Mucosa of descending colon (tissue), 3 donors: ENCODE measurements at places on chromosomes 3 and 15.

DNA sequence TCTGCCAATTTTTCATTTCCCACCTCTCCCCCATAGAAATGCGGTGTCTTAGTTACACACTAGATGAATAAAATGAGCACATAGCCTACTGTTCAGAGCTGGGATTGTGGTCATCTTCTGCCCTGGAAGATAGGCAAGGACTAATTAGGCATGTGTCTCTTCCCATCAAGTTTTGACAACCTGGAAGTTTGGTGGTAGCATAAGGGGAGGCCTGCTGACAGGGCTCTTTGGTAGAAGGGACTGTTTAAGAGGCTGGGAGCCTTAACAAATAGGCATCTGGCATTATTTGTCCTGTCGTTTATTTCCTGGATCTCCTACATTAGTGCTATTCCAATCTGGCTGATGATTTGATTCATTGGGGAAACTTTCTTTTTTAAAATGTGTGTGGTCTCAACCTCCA, 512.3 kb downstream of the ZNF385D start:
- no peak for DNase-seq

- DNase-seq = no peak
Observed at GRCh38 chr3:84109911-84110310, 848.9 kb upstream of the CADM2 start.

GRCh38 chr3:45406772-45407171, 18.4 kb downstream of the LARS2 start:
- DNase-seq = no peak

- peak; percentile 38 for DNase-seq
Observed at GRCh38 chr3:127762077-127762786, 60.1 kb downstream of the MGLL start.

- no peak for DNase-seq
Observed at GRCh38 chr3:159852821-159853505, 135.7 kb upstream of the IL12A start.

DNA sequence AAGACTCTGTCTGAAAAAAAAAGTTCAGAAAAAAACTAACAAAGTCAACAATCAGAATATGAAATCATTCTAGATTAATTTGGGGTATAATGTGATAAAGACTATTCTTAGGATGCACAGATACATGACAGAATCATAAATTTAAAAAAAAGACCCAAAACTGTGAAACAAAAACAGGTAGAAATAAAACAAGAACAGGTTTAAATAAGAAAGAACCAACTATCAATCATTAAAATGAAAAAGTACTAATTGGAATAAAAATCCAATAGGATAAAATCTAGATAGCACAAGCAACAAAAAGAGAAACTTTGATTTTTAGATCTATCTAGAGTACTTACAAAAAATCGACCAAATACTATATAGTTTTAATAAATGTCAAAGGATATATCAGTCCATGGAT, 13.4 kb downstream of the TMEM202 start:
- DNase-seq = no peak

GRCh38 chr3:117837391-117837790, 1127.8 kb downstream of the TUSC7 start:
- DNase-seq = no peak

DNA sequence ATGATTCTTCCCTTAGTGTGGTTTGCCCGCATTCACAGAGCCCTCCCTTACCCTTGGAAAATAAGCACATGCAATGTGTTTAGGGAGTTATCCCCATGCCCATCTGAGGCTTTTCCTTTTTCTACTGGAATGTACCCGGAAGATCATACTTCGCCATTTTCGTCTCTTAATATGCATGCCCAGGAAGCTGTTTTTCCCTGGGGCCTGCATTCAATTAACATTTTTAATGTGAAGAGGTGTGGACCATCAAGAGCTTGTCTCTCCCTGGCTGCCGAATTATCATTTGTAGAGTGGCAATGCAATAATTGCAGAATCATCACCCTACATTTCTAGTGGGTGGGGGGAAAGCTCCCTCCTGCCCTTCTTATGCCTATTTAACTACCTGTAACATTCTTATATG, 976.3 kb downstream of the DIPK2A start:
- DNase-seq = no peak

- no peak for DNase-seq
Observed at GRCh38 chr3:117405359-117405758, 695.8 kb downstream of the TUSC7 start.

DNA sequence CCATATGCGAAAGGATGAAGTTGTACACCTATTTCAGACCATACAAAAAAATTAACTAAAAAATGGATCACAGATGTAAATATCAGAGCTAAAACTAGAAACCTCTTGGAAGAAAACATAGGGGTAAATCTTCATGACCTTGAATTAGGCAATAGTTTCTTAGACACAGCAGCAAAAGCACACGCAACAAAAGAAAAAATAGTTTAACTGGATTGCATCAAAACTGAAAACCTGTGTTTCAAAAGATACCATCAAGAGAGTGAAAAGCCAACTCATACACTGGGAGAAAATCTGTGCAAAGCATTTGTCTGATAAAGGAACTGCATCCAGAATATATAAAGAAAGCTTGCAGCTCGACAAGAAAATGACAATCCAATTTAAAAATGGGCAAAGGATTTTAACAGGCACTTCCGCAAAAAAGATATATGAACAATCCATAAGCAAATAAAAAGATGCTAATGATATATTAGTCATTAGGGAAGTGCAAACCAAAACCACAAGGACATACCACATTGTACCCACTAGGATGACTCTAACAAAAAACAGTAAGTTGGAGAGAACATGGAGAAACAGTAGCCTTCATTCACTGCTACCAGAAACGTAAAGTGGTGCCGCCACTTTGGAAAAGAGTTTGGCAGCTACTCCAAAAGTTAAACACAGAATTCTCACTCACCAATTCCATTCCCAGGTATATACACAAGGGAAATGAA, 263.1 kb downstream of the ADAMTS17 start:
- DNase-seq = no peak

DNA sequence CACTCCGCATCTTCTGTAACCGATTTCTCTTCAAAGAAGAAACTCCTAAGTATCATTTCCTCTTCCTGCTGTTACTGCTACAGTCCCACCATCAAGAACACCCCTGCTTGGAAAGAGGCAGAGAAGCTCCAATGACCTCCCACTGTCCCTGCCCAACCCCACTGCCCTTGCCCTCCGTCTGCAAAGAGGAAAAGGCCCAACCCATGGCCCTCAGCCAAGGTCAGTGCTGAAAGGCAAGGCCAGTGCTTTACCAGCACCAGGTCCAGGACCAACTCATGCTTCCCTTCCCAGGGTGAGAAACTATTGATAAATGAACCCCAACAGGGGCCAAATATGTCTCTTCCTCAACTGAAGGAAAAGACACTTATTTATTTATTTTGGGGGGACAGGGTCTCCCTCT, 22.5 kb downstream of the FAM240A start:
- DNase-seq = no peak

GRCh38 chr3:55198554-55198953, 270.7 kb upstream of the LRTM1 start:
- no peak for DNase-seq

- no peak for DNase-seq
Observed at GRCh38 chr15:55819397-55820034, 76.6 kb upstream of the PRTG start.

GRCh38 chr3:13348661-13349396, 71.3 kb downstream of the NUP210 start:
- no peak for DNase-seq

DNA sequence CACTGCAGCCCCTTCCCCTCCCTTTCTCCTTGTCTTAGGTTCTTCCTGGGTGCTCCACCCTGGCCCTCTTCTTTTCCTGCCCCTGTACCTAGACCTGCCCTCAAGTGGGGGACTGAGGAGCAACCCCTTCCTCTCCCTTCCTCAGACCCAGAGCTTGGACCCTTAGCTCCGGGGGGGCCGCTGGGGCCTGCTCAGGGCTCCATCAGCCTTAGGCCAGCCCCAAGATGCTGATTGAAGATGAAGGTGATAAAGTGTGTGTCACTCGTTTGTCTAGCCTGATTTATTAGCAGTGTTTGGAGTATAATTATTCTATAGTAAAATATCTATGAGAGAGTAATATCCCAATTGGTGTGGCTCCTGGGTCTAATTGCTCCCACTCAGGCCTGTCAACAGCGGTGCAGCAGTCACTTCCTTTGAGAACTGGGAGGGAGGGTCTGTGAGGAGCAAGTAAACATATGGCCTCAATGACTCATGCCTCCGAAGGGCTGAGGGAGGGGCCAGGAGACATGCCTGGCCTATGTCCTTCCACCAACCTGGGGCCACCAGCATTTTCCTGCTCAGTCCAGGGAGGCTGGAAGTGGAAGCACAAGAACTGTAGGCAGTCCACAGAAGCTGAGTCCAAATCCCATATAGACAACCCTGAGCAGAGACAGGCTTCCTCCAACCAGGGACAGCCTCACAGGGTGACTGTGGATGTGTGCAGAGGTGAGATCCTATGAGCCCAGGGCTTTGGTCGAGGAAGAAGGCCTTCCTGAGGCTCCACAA, 123.2 kb downstream of the DNAJB8 start:
- peak; percentile 42 for DNase-seq

GRCh38 chr15:75104804-75105557, 81.6 kb downstream of the PPCDC start:
- no peak for DNase-seq

GRCh38 chr15:71050461-71050860, 64.8 kb upstream of the THSD4 start:
- no peak for DNase-seq

DNA sequence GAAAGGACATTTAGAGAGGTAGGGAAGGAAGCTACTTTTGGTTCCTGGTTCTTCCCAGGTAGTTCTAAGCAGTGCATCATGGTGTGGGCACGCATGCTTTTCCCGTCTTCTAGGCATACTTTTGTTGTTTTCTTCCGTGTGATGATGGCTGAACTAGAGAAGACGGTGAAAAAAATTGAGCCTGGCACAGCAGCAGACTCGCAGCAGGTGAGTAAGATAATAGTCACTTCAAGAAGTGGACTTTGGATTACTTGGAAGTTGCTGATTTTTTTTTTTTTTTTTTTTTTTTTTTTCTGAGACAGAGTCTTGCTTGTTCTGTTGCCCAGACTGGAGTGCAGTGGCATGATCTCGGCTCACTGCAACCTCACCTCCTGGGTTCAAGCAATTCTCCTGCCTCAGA, 17.9 kb downstream of the FANCD2OS start:
- no peak for DNase-seq

- no peak for DNase-seq
Observed at GRCh38 chr3:74314696-74315095, 299.8 kb downstream of the CNTN3 start.

DNA sequence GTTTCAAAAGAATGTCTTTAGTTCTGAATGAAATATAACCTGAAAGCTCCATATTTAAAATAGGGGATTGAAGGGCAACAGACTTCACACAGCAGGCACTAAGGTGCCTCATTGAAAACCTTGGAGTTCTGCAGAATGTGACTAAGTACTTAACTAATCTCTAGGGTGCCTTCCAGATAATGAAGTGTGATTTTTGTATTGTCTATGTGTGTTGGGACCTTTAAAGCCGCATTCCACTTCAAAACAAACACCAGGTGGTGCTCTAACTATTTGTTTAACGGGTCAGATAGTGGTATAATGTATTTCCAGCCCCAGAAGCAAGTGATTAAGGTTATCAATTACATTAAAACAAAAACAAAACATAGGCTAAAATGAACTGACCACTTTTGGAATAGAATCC, 28.0 kb downstream of the TFG start:
- DNase-seq = no peak

GRCh38 chr3:156725682-156726081, 51.3 kb downstream of the TIPARP start:
- peak; percentile 78 for DNase-seq

DNA sequence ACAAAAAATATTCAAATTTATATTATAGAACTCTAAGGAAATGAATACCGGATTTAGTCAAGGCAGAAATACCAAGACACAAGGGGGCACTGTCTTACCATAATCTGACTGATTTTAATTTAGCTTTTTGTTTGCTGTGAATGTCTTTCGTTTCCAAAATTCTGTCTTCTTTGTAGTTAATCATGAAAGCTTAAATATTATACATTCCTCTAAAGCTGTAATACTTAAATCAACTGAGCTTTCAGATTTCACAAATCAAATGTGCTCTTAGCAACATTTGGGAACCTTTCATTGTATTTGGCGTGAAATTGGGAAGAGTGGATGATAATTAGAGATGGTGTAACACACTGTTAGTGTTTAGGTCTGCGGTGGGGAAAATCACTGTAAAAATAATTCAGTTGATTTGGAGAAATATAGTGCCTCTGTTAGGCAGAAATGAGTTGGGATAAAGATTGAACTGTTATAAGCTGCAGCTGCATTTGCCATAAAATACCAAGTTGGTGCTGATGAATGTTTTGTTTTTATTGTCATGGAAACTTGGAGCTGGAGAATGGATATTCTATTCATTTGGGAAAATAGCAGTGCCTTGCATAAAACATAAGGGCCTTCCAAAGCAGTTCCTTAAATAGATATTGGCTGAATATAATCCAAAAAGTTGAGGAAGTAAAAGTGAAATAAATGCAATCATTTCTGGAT, 228.2 kb downstream of the TCF12 start:
- DNase-seq = peak; percentile 77

DNA sequence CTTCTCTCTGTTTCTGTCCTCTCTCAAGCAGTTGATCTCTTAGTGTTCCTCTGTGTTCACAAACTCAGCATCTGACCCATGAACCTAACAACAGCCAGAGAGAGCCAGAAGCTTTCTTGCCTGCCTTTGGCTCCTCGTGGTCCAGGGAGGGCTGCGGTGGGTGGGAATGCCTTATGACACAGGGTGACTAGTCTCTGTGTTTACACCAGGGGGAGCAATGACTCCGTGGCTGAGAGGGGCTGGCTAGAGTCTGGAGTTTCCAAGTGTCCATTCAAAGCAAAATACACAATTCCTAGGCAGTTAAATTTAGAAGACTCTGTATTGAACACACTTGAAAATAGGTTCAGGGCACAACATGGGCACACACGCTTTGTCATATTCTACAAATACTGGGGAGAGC, 370.0 kb upstream of the FRG2C start:
- DNase-seq = peak; percentile 45

DNA sequence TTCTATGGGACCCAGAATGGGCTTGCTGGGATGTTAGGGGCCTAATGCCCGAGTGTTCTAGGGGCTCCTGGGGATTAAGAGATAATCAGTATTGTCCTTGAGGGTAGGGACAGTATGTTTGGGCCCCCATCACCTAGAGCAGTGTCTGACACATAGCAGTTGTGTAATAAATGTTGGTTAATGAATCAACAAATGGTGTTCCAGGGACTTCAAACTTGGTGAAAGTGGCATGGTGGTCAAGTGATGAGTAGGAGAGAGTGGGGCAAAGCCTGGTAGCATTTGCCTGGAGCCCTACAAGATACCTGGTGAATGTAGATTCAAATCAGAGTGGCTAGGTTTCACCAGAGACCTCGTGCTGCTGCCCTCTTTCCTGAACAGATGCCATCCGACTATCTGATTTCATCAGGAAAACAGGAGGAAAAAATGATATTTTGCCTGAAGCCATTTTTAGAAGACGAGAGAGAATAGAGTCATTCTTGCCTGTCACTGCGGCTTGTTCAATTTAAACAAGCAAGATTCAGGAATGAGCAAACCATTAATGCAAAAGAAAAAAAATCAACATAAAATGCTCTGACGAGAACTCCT, 117.3 kb downstream of the RPL22L1 start:
- no peak for DNase-seq

- no peak for DNase-seq
Observed at GRCh38 chr15:32833379-32833821, 115.6 kb downstream of the GREM1 start.
